ENCODE measurements at places on chromosomes 4 and X.
A peak's percentile ranks its signal among the peaks of the same experiment; 100 is the strongest.

DNA sequence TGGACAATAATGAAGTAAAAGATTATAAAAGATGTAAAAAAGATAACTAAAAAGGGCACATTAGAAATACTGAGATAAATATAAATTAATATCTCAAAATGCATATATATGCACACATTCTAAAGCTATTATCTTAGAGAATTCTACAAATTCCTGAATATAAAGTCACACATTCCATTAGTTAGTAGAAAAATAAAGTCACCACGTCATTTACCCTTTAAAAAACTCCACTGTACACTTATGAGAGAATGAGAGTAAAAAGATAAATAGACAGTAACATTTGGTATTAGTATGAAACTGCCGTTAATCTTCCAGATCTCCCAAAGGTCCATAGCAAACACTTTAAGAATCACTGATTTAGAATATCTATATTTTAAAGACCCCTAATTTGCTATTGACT lies 67.2 kb upstream of the IL15 start:
- no peak for DNase-seq

GRCh38 chr4:613126-613525 lies 12.2 kb upstream of the PDE6B start:
- no peak for DNase-seq

DNA sequence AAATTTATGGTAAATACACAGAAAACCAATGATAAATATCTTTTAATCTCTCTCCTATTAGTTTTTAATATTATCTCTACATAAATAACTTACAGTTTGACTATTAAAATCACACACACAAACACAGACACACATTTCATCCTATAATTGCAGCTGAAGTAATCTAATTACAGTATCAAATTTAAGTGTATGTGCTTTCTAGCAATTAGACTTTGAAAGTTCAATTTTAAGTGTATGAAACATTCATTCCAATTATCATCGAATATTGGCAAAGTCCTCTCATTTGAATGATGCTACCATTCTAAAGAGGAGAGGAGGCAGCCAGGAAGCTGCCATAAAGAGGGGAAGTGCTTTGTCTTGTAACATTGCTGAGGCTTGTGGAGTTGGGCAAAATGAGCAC lies 221.2 kb upstream of the PABPC4L start:
- no peak for DNase-seq

- DNase-seq, result no peak
Observed at GRCh38 chr4:23337292-23337691, 552.6 kb downstream of the PPARGC1A start.

DNA sequence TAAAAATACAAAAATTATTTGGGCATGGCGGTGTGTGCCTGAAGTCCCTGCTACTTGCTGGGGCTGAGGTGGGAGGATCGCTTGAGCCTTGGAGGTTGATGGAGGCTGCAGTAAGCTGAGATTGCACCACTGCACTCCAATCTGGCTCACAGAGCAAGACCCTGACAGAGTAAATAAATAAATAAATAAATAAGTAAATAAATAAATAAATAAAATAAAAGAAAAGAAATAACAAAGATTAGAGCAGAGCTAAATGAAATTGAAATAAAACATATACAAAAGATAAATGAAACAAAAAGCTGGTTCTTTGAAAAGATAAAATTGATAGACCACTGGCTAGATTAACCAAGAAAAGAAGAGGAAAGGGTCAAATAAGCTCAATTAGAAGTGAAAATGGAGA lies 43.1 kb downstream of the HPGD start:
- DNase-seq, result no peak

GRCh38 chr4:2595436-2595835 lies 59.0 kb downstream of the FAM193A start:
- DNase-seq, result no peak

- DNase-seq, result no peak
Observed at GRCh38 chr4:7159923-7160322, 32.4 kb upstream of the SORCS2 start.

DNA sequence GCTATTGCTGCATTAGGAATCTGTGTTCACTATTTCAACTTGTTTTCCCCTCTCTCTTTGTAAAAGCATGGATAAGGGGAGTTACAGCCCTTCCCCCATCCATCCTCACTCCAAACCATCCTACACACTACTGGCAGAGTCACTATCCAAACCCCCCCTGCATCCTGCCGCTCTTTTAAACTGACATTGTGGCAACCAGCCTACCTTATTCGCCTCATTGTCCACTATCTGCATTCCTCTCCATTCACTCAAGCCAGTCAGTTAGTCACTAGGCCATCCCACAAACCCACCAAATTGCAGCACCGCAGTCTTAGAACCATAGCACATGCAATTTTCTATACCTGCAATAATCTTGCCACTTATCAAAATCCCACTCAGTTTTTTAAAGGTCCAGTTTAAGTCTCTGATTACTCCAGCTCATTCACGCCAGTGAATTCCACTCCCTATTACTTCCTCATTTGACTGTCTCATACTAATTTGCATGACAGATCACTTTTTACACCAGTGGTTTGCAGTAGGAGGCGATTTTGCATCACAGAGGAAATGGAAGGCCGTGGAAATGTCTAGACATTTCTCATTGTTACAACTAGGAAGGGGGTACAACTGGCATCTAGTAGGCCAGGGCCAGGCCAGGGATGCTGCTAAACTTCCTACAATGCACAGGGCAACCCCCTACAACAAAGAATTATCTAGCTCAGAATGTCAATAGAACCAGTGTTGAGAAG lies 181.8 kb downstream of the HS6ST2 start:
- no peak for DNase-seq

DNA sequence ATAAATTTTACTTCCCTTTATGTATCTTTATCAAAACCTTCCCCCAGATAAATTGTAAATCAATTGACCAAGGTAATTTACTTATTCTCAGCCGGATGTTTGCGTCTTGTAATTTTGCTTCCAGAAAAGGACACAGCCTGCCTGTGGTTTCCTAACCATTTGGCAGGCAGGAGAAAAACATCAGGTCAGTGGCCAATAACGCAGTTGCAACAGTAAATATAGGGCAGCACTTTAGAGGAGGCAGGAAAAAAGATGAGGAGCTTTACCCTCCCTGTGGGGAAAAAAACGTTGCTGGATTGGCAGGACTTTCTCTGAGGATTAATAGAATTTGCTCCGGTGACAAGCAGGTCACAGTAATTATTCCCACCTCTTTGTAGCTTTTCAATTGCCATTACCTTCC lies 2618.1 kb downstream of the ARAP2 start:
- DNase-seq, result no peak

GRCh38 chr4:98568941-98569663 lies 89.3 kb downstream of the TSPAN5 start:
- DNase-seq, result no peak

GRCh38 chr4:85500110-85500867 lies 25.3 kb downstream of the ARHGAP24 start:
- DNase-seq, result no peak

GRCh38 chr4:18698119-18698883 lies 676.7 kb upstream of the LCORL start:
- no peak for DNase-seq

DNA sequence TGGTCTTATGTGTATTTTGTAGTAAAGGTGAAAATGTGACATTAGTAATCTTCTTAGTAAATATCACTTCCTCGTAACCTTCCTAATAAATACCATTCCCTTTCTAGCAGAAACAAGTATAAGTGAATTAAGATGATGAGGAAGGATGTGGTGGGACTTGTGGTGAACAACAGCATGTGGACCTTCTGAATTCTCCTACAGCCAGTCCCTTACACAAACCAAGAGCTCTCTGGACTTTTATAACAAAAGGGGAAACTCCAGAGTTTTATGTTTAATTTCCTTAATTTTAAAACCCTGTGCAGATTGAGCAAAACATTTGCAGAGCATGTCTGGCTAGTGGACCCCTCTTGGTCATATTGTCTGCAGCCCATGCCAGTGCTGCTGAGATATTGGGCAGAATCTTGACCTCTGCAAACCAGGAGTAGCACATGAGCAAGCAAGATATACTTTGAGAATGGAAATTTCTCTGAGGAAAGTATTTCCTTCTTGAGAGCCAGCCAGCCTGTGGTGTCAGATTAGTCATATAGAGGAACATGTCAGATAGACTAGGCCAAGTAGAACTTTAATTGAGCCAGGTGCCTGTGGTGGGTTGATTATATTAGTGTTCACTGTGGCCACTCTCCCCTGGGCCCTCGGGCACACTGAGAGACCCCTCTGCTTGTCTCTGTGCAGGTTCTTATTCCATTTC lies 328.2 kb downstream of the DKK2 start:
- no peak for DNase-seq

DNA sequence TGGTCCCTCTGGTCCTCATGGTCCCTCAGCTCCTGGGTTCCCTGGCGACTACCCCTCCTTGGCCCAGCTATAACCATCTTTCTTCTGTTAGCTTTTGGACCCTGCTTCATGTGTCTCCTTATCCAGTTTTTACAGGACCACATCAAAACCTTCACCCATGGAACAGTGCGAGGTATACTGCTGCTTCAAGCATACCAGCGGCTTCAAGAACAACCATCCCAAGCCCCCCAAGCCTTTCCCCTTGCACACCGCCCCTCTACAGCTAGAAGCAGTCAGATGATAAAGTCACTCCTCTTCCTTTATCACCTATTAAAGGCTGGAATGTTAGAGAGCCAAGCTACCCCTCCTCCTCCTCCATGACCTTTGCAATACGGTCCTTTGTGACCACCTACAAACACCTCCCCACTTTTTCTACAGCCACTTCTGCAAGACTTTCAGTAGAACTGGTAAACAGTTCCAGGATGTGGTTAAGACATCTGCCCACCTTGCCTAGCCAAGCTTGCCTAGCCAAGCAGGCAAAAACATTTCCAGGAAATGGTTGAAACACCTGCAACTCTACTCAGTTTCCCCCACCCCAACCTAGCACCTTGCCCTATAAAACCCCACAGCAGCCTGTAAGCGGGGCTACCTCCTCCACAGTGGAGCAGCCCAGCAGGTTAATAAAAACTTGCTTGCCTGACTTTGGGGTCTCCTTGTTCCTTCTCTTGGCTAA lies 125.7 kb downstream of the ZC4H2 start:
- DNase-seq, result no peak

DNA sequence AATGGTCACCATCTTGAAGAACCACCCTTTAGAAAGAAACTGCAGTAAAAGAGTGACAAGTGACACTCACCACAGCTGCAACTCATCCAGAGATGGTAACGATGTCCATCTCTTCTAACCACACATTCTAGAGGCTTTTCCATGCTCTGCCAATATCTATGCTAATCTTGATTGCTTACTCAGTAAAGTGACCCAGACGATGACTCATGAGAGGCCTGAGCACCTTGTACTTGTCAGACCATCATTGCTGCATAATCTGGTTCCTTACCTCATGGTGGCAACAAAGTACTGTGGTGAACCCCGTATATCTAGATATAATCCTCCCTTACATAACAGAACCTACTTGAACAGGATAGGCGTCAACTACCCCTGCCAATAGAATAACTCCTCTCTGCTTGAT lies 75.6 kb downstream of the CCNG2 start:
- no peak for DNase-seq

GRCh38 chrX:72715546-72715945 lies 1.4 kb upstream of the PHKA1 start:
- no peak for DNase-seq

DNA sequence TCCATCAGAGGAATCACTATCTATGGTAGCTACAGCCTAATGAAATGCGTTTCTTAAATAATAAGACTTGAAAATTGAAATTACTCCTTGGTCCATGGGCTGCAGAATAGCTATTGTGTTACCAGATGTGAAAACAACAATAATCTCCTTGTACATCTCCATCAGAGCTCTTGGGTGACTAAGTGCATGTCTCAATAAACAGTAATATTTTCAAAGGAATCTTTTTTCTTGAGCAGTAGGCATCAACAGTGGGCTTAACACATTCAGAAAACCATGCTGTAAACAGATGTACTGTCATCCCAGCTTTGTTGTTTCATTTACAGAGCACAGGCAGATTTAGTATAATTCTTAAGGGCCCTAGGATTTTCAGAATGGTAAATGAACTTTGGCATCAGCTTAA lies 67.3 kb downstream of the GLUD2 start:
- no peak for DNase-seq

GRCh38 chr4:183136855-183137254 lies 37.8 kb downstream of the WWC2 start:
- no peak for DNase-seq

GRCh38 chr4:188532751-188533150 lies 393.5 kb downstream of the TRIML1 start:
- DNase-seq, result no peak

- DNase-seq, result no peak
Observed at GRCh38 chr4:143016171-143016570, 168.5 kb upstream of the USP38 start.

- no peak for DNase-seq
Observed at GRCh38 chrX:30504309-30504708, 73.3 kb downstream of the TASL start.

DNA sequence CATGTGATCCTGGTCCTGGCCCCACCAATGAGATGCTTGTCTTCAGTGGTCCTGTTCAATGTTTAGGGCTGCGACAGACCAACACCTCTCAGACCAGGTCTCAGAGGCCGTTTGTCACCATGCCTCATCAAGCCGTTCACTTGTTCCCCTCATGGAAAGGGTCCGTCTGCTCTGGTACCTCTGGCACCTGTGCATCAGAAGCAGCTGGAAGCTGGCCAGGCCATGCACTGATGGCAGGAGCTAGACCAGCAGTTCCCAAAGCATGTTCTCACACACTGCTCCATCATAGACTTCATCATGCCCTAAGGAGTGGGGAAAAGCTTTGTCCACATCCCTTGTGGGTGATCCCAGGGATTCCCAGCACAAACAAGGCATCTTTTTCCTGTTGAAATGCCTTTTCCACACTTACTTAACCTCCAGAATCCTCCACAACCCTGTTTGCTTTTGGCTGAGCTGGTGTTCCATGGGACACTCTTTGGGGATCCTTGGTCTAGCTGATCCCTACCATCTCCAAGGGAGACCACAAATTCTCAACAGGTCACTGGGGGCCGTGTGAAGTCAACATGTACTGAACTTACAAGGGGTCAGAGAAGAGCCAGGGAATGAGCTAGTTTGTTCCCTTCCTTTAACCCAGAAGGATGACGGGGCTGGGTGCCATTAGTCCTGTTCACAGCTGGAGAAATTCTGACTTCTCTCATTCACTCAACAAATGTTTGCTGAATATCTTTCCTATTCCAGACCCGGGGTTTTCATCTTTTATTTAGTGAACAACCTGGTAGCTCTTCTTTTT lies 21.8 kb downstream of the SH3TC1 start:
- no peak for DNase-seq

- no peak for DNase-seq
Observed at GRCh38 chrX:11430271-11430670, 137.1 kb downstream of the AMELX start.

- DNase-seq, result peak; percentile 8
Observed at GRCh38 chrX:152072236-152072635, 66.1 kb downstream of the MAGEA10 start.

GRCh38 chr4:176193938-176194337 lies 1.4 kb downstream of the SPATA4 start:
- no peak for DNase-seq

DNA sequence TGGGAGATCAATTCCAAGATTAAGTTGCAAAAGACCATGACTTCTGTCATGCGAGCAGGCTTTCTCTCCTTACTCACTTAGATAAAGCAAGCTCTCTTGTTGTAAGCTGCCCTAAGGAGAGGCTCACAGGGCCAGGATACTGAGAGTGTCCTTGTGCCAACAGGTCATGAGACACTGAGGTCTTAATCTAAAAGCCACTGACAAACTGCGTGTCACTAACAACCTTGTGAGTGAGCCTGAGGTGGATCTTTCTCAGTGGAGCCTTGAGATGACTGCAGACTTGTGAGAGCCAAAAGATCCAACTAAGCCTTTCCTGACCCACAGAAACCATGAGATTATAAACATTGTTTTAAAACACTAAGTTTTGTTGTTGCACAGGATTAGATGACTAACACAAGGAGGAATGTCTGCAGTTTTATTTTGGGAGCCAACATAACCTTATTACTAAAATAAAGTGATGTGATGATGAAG lies 170.5 kb downstream of the SLC39A8 start:
- DNase-seq, result peak; percentile 11

Measured in adrenal gland (tissue), 19 donors.